ENCODE measurements at places on chromosomes 5 and 9.

DNA sequence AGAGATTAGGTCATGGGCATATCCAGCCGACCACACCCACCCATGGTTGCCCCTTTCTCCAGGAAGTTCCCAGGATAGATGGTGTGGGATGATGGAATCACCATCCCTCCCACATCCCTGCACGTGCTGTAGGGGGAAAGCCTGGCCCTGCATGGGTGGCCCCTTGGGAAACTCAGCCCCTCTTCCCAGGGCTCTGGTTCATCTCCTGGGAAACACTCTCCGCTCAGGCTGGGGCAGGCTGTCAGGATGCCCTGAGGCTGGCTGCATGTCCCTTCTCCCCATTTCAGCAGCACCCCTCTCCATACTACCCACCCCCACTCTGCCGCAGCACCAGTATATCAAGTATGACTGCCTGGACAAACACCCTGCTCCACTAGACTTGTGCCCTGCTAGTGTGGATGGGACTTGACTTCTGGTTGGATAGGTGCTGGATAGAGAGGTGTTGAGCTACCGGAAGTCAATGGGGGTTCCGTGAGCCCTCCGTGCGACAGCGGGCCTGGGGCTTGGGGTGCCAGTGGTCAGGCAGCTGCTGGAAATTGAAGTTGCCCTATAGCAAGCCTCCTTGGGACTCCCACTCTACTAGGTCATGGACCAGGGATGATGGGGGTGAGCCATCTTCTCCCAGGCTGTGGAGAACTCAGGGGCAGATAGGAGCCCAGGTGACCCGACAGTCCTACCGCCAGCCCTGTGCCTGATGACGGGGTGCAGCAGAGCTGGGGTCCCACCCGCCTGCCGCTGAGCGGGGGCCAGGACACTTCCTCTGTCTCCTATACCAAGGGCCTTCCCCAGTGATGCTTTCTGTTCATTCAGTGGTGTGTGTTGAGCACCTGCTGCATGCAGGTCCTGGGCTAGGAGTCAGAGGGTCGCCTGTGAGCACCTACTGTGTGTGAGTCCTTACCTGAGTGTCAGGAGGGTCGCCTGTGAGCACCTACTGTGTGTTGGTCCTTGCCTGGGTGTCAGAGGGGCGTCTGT is 69.4 kb upstream of the COL5A1 start:
- DNase-seq: no peak

GRCh38 chr5:149794041-149794440 is 63.9 kb downstream of the PPARGC1B start:
- no peak for DNase-seq

- no peak for DNase-seq
Observed at GRCh38 chr5:84549054-84549453, 164.4 kb upstream of the EDIL3 start.

- DNase-seq: no peak
Observed at GRCh38 chr9:88370346-88370745, 17.9 kb upstream of the SPIN1 start.

DNA sequence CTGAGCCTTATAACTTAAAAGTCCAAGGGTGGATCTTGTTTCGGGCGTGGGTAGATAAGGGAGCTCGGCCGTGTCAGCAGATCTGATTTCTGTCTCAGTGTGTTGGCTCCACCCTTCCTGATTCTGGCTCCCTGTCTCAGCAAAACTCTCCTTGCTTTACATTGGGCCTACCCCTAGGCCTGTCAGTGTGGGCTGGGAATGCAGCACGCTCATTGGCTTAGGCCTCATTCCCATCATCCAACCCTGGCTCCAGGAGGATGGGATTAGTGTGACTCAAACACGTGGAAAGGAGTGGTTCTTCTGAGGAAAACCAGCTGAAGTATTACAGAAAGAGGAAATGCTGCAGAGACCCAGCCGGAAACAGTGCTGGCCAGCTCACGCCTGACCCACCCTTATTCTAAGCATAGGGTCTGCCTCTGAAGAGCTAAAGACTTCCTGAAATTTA is 59.9 kb downstream of the ZFAND5 start:
- DNase-seq: no peak

DNA sequence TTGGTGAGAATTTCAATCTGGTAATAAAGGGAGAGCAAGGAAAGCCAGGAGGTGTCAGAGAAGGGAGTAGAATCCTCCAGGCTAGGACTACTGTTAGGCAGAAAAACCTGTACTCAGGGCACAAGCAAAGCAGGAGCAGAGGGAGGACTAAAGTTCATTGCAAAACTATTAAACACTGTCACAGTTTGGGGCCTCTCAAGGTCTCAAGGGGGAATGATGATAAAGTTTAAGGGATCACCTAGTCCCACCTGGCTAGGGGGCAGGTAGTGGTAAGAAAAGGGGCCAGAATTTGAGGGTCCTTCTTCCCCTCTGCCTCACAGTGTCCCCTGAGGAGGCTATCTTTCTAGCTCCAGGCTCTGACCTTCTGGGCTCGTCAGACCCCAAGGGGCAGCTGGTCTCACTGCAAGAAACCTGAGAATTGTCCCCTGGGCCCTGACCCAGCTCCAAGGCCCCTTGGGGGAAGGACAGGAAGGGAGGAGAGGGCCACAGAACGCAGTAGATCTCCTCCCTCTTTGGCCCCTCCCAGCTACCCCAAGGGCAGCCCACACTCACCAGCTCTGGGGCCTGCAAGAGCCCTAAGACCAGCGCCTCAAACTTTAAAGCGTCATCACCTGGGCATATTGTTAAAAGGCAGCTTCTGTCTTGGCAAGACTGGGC is 974 bp downstream of the CCDC69 start:
- DNase-seq: no peak

DNA sequence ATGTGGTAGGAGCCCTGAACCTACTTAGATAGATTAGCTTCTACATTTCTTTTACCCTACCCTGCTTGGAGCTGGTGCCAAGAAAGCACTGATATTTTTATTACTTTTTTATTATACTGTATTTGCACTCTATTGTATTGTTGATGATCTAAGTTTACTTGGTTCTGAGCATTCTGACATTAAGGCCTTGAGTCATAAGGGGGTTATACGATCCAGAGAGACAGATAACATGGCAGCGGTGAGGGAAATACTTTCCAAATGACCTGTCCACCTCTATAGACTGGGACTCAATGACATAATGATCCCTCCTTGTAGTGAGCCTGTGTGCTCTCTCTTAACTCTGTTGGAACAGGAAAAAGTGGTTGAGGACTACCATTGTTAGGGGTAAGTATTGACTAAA is 176.3 kb downstream of the MAN2A1 start:
- no peak for DNase-seq

DNA sequence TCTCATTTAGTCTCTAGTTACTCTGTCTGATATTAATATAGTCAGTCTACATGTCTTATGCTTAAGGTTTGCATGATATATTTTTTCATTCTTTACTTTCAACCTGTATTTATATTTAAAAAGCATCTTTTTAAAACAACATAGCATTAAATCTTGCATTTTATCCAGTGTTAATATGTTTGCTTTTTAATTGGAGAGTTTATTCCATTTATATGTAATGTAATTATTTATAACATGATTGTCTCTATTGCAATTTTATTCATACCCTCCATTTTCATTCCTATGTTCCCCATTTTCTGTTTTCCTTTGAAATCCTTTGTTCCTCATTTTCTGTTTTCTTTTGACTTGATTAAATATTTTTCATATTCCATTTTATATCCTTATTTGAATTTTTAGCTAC is 13.3 kb downstream of the PCDHB15 start:
- no peak for DNase-seq

GRCh38 chr9:110293248-110293647 is 36.9 kb upstream of the TXN start:
- DNase-seq: no peak

DNA sequence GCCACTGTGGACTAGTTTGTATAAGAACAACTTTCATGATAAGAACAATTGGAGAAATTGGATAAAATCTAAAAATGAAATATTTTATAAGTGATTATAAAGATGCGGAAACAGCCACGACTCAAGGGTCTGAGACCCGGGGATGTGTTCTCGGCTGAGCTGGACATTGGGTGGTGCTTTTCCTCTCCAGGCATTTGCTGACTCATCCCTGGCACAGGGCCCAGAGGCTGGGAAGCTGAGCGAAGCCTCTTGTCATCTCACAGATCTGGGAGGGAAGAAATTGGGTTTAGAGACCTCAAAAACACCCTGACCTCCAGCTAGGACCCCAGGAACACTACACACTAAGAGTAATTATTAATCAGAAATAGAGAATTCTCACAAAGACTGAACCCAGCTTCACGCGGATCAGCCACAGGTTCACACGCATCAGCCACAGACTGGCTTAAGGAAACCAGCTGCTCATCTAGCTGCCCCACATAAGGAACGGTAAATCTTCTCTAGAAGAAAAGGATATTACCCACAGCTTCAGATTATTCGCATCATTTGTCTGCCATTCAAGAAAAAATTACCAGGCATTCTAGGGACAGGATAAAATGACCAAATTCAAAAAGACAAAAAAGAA is 2.8 kb upstream of the OR2V1 start:
- no peak for DNase-seq

DNA sequence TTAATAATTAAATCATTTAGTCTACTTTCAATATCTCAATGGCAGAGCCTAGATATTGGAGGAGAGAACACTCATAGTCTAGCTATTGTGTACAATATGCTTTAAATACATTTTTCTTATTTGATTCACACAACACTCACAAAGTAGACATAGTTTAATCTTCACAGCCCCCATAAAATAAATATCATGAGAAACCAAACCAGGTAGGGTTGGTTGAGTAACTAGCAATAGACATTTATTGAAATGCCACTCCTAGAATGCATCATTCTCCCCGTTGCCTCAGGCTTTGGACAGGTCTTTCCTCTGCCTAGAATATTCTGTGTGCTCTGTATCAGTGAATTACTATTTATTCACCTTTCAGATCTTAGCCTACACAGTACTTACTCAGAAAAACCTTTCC is 141.9 kb downstream of the CEMIP2 start:
- DNase-seq: no peak

GRCh38 chr9:16133556-16134227 is 580.8 kb downstream of the CCDC171 start:
- no peak for DNase-seq

DNA sequence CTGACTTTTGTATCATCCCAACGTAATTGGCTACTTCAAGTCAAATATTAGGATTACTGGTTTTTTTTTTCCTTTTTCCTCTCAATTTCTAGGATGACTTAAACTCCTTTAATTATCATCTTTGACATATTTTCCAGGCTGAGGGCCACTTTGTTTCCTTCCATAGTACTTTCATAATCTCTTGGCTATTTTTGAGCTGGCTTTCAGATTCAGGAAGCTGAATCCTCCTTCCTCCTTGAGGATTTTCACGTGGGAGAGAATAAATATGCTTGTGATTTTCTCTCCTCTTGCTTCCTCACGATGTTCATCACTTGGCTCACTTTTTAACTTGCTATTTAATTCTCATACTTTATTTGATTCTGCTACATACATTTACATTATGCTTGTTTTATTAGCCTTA is 88.1 kb downstream of the ITGA1 start:
- DNase-seq: no peak

DNA sequence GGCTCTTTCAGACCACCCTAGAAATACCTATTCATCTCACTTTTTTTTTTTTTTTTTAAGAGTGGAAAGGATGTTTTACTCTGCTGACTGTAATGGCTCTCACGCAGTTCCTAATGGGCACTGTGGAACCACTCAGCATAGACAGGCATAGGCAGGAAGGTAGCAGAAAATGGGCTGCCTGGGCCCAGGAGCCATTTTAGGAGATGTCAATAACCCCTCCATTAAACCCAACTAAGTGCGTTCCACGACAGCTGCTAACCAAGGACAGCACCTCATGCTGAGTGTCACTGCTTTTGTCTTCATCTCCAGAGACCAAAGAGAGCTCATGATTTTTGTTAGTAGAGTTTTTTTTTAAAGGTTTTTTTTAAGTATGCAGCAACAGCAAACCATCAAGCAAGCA is 15.3 kb downstream of the MAP1B start:
- DNase-seq: no peak

GRCh38 chr5:2187687-2188086 is 305.0 kb upstream of the IRX4 start:
- DNase-seq: no peak

DNA sequence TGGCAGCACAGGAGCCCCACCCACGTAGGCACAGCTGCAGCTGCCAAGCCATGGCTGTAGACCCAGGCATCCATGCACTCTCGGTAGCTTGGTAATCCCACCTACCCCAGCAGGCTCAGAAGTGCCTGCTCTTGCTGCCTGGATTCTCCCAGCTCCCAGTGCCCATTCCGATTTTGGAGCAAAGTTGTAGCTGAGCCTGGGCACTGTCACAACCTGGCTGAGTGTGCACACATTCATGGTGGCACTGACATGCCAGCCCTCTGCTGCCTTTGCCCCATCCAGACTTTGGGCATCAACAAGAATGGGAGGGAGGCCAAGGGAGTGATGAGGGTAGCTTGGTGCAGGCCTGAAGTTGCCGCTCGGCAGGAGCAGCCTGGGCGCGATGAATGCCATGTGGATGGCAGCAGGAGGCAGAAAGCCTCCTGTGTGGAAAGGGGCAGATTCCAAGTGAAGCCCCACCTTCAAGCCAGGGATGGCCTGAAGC is 936.6 kb upstream of the PTPRD start:
- DNase-seq: no peak

GRCh38 chr5:134131165-134131564 is 16.7 kb downstream of the TCF7 start:
- DNase-seq: no peak

DNA sequence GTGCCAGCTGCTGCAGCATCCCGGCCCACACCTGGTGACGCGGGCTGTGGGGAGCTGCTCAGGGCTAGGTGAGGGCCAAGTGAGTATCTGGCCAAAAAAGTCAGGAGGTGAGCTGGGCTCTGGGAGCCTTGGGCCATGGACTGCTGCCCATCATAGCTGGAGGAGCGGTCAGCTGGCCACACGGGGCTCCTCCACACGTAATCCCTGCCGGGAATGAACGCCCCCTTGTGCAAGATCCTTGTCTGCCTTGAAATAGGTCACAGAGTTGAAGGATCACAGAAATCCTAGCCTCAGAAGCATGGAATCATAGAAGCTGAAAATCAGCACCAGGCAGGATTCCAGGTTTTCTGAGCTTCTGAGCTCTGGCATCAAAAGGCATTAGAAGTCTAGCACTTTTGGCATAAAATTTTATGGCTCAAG is 16.8 kb upstream of the COL27A1 start:
- DNase-seq: no peak

GRCh38 chr9:13263511-13263910 is 16.0 kb downstream of the MPDZ start:
- no peak for DNase-seq

DNA sequence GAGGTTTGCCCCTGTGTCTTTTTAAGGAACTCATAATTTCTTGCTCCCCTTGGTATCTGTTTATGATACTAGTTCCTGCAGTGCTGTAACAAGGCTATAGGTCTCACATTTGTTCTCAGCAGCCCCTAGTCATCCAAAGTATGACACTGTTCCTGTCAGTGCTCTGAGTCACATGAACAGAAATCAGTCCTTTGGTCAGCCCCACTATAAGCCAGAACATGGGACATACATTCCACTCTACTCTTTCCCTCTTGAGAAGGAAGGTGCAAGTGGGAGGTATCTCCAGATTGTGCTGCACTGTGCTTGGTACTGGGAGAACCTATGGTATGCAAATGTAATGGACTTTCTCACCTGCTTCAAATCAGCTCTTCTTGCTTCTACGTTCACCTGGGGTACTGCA is 87.0 kb downstream of the IARS1 start:
- no peak for DNase-seq

GRCh38 chr5:88830567-88830966 is 52.4 kb downstream of the MEF2C start:
- no peak for DNase-seq
